ENCODE measurements at places on chromosomes 2 and 18.
A peak's percentile ranks its signal among the peaks of the same experiment; 100 is the strongest.

DNA sequence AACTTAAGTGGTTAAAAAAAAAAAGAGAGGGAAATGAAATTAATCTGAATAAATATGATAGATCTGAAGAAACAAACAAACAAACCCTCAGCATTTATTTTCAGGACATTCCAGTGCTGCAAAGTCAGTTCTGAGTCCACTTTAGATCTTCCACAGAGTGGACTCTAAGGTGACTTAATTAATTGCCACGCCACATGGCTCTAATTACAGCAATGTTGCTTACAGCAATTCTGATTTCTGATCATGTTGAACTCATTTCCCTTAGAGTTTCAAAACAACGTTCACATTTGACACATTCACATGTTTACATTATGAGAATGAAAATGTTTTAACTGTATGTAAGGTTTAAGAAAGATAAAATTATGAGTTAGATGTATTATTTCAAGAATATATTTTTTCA is 38.6 kb upstream of the RASGRP3 start:
- DNase-seq = no peak

GRCh38 chr2:109256921-109257320 is 127.9 kb downstream of the SH3RF3 start:
- DNase-seq = no peak

DNA sequence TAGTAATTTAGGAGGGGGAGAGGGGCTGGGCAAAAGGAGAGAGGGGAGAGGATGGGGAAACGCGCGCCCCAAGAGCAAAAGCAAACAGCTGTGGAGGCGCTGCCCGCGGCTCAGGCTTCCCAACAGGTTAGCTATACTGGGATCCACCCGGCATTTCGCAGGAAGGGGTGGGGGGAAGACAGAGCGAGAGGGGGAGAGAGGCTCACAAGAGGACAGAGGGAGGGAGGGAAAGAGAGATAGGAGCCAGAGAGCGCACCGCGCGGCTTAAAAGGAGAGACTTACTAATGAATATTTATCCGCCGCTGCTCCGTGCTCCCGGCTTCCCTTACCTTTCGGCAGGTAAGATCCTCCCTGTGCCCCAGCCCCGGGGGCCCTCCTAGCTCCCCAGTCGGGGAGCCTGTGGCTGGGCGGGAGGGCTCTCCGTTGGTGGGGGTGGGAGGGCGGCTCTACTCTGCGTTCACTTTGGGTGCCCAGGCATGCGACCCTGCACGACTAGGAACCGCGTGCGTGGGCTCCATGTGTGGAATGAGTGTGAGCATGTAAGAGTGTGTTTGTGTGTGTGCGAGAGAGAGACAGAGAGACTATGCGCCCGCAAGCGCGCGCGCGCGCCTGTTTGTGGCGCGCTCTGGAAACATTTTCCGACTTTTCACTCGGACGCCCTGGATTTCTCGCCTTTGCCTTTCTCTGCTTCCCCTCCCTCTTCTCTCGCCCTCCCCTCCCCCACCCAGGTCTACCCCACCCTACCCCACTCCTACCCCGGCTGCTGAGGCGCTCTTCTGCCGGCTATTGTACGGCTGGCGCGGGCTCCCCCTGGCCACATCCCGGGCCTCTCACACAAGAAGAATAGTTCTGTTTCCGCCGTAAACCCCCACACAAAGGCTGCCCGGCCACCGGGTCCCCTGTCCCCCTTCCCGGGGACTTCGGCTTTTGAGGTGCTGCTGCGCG is 7.2 kb upstream of the SIX3 start:
- no peak for DNase-seq

DNA sequence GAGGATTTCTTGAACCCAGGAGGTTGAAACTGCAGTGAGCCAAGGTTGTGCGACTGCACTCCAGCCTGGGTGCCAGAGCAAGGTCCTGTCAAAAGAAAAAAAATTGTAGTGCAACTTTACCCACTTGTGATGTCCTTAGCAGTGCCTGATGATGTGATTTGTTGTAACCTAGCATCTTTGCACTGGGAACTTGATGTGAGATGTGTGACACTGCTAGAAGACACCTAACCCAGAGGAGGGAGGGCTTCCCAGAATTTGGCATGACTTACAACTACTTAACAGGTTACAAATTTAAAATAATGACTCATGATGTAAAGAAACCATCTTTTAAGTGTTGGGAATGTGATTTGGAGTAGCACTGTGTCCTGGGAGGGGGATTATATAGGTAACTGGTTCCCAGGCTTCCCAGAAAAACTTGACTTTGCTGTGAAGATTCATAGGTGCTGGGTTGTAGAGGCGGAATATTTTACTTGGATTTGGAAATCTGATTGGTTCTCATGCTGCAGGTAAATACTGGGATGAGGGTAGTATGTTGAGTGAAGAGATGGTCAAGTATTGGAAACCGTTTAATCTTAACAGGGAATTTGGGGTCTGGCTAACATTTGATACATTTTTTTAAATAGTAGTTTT is 3.7 kb downstream of the EEF1B2 start:
- no peak for DNase-seq

DNA sequence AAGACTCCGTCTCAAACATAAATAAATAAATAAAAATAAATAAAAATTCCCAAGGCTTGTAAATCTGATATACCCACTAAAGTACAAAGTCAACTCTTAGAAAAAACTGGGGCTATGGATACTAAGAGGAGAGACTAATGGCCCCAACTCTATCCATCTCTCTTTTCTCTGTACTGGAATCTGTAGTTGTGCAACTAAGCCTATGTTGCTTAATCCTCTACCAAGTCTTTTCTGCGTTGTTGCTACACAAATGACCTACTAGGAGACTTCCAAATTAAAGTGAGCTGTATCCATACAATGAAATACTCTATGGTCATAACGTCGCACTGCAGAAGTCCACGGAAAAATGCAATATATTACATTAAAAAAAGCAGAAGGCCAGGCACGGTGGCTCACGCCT is 8.1 kb downstream of the MRPS5 start:
- DNase-seq = no peak

DNA sequence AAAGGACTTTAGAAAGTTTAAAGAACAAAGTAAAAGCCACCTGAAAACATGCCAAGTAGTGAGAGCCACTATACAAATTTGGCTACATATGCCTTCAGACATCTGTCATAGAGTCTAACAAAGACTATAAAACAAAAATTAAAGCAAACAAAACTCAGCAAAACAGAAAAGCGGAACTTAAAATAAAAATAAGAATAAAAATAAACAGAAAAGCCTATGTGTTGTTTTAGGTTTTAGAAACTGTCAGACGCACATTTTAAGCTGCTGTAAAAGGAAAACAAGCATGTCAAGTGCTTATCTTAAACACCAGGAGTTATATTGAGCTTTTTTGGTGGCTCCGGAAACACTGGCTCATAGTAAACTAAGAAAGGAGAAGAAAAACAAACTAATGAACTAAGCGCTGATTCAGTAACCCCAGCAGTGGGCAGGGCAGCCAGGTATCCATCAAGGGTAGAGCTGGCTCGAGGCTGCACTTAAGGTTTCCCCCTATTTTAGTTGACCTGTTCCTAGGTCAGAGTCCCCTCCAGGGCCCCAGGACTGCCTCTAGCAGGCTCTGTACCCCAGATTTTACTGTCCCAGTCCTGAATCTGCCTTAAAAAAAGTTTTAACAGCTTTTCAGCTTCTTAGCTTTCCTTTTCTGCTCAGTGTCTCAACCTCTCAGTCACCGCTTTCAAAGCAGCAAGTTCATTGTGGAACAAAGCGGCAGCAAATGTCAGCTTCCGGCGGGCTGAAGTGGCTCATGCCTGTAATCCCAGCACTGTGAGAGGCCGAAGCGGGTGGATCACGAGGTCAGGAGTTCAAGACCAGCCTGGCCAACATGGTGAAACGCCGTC is 15.4 kb upstream of the RMC1 start:
- no peak for DNase-seq

DNA sequence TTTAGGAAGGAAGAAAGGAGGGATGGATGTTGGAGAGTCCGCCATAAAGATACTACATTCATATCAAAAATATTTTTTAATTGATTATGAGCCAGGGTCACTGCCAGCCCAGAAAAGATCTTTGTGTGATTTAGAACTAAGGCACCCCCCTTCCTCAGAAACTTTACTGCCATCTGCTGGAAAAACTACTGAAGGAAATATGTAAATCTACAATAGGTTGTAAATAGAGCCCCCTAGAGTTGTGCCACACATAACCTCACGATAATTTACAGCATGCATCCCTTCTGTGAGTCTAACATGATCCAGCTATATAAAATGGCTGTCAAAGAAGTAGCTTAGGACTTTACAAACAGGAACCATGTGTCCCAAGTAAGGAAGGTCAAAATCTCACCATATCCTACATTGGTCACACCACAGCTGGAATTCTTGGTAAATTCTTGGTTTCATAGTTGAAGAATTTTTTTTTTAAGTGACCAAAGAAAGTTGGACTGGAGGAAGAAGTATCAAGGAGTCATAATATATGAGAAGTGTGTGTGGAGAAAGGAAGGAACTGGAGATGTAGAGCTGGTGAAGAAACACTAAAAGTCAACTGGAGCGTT is 152.5 kb downstream of the CYP26B1 start:
- DNase-seq = peak; percentile 25

DNA sequence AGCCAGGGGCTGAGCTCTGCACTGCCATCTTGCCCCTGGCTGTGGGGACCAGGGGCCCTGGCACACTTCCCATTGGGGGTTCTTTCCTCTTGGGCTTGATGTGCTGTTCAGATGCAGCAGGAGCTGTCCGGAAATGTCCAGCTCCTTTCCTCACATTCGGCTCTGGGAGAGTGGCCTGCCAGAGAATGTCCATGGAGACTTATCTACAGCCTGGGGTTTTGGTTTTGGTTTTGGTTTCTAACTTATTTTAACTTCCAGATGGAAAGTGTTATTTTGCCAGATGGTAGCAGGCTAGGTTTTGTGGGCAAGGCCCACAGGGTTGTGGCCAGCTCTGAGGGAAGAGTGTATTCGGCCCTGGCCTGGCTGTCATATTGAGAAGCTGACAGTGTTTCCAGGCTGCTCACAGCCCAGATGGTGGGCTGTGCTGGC is 177.3 kb downstream of the ANKRD30B start:
- no peak for DNase-seq

- DNase-seq = no peak
These were observed 610.4 kb upstream of the NETO1 start for GRCh38 chr18:73478191-73478590.

GRCh38 chr18:3468066-3468705 is 18.2 kb downstream of the TGIF1 start:
- no peak for DNase-seq

DNA sequence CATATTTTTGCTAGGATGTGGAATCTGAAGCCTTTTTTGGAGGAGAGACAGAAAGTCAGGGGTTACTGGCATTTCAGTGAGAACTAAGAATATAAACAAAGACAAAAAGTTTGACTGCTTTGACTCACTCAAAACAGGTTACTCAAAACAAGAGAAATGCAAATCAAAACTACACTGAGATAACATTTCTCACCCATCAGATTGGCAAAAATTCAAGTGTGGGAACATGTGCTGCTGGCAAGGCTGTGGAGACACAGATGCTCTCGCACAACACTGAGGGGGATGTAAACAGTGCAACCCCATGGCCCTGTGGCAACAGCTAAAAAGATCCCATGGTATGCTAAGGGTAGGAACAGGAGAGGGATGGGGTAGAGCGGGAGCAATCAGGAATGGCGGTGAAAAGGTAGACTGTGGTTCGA is 86.6 kb downstream of the DTNB start:
- DNase-seq = no peak

DNA sequence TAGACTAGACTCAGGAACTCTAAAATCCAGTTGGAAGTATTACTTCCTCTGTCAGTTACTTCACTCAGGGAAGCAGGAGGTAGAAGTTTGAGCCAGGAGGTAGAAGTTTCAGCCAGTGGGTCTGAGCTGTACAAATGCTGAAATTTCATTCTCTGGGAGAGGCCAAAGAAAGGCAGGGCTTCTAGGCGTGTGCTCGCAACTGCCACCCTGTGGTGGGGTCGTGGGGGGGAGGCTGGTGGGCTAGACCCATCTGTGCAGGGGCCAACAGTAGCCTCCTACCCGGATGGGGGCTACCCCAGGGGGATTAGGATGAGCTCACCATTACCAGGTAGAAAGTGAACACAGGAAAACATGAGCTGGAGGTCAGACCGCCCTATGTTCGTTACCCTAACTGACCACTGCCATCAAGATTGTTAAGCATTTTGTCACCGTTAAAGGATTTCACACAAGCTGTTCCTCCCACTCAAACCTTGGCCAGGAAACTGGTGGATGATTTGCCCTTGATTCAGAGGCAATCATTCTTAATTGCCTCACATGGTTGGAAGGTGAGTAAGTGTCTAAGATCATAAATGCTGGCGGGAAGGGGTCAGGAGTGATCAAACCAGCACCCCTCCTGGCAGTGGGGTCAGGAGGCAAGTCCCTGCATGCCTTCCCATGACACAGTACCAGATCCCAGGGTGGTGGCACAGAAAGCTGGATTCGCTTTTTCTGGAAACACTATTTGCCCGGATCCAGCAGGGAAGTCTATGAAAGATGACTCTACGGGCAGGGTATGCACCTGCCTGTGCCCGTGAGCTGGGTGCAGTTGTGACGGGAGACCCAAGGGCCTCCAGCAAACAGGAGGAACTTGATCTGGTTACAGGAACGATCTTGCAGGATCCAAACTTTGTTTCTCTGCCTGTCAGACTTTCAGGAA is 5.2 kb upstream of the FHL2 start:
- DNase-seq = no peak

- DNase-seq = no peak
These were observed 140.5 kb downstream of the LRP2 start for GRCh38 chr2:169221745-169222369.

- no peak for DNase-seq
These were observed 978.2 kb downstream of the CPS1 start for GRCh38 chr2:211534632-211535031.

DNA sequence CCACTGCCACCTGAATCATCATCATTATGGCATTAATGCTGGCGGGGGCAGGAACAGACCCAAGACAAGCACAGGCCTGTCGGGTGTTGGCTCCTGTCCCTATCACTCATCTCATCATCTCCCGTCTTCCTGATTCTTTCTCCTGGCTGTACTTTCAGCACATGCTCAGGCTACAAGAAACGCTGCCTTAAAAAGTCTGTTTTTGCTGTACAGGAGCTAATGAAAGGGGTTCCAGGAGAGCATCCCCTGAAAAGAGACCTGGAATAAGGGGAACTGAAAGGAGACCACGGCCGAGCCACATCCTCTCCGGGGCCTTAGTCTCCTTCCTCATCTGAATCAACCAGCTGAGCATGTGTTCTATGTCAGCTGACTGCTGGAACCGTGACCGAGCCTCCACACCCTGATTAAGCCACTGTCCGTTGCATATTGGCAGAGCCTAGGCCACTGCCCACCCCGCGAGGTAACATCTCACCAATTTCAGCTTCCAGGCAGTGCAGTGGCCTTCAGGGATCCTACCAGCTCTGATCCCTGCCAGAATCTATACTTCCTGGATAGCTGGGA is 62.6 kb downstream of the DNMT3A start:
- no peak for DNase-seq

DNA sequence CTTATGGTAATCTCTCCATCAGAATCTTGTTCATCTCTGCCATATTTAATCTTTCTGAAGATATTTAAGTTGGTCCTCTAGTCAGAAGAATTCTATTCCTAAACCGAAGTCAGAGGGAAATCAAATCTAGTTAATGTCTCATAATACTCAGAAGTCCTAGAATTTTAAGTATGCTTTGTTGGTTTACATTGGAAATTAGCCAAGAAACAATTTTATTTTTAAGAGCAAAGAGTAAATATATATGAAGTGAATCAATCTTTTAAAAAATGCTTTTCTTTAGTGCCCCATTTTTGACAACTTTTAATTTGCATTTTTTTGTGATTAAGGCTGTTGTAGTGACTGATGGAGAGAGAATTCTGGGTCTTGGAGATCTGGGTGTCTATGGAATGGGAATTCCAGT is 38.1 kb downstream of the ME2 start:
- DNase-seq = no peak
